ENCODE measurements at places on chromosomes 4 and X.

- DNase-seq: no peak
Measured at GRCh38 chrX:22063284-22063683, 31.2 kb downstream of the PHEX start.

GRCh38 chrX:30831082-30831481 is 58.0 kb downstream of the TAB3 start:
- peak; percentile 3 for DNase-seq

DNA sequence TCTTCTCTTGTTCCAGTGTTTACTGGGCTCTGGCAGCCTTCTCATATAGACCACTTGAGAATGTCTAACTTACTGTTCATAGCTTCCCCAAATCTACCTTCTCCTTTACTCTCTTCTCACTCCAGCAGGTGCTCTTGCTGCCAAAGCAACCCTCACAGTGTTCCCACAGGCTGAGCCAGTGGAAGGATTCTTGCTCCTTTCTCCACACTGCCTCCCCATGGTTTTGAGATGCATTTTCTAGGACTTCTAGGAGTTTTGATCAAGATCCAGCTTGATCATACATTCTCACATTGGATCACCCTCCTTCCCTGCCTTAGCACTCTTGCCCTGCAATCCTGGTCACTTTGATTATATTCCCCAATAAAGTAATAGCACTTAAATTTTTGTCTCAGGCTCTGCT is 230.8 kb downstream of the TMEM47 start:
- DNase-seq: no peak

DNA sequence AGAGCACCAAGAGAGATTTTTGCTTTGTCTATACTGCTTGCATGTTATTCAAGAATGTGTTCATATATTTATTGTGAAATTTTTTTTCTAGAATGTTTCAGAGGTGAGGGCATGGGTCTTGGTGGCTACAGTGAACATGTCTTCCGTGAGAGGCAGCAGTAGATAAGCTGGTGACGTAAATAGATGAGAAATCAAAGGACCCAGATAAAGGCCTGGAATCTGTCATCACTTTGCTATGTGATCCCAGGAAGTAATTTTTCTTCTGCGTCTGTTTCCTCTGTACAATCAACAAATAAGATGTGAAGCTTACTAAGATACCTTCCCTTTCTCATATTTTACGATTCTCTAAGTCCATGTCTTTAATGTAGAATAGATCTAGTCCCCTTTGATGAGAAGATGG is 129.1 kb downstream of the COL4A6 start:
- no peak for DNase-seq

- DNase-seq: no peak
Measured at GRCh38 chr4:121228848-121229247, 64.7 kb upstream of the TNIP3 start.

GRCh38 chrX:126770179-126770578 is 49.4 kb upstream of the PRR32 start:
- DNase-seq: no peak

DNA sequence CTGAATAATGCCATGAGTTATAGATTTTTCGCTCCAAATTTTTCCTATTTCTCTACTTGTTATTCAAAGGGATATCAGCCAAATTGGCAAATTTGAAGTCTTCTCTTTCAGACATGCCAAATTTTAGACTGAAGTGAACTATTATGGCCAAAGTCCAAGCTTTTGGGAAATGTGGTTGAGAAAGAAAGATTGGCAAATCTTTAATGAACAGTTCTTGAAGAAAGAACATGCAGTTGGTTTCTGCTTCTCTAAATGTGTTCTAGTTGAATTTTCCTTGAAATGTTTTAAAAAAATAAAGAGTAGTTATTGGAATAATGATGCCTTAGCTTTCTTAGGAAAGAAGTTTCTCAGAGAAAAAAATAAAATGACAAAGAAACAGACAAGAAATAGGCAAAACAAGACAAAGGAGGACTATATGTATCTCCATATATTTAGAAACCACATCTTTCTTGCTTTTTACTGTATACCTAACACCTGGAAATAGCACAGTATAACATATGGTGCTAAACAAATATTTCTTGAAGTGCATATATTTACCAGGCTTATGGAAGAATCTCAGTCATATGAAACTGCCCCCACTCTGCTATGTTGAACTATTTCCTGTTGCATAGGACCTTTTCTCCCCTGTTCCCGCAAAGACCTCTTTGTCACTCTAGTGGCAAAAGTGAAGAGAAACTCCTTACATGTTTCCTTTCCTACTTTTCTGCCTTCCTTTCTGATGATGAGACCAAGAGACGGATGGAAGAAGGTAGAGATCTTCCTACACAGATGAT is 250.0 kb downstream of the ARHGAP24 start:
- DNase-seq: no peak

GRCh38 chr4:101294597-101294996 is 52.7 kb downstream of the PPP3CA start:
- no peak for DNase-seq

DNA sequence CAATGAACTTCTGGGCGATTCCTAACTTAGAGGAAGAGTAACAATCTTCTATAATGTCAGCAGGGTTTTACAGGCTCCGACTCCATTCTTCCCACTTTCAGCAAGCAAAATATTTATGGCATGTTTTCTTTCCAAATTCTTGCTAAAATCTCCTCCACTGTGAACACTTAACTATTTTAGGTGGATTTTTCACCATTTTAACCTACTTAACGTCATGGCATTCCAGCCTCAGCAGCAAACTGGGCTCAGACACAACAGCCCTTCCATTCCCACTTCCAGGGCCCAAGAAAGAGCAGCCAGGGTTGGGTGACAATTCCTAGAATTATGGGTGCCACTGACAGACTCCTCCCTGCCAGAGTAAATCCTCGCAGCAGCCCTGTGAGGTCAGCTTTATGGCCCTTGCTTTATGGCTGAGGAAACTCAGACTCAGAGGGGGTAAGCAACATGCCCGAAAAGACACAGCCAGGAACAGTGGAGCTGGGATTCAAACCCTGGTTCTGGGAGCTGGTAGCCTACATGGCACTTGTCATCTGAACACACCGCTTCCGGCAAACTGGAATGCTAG is 112.8 kb upstream of the MAP3K15 start:
- no peak for DNase-seq

DNA sequence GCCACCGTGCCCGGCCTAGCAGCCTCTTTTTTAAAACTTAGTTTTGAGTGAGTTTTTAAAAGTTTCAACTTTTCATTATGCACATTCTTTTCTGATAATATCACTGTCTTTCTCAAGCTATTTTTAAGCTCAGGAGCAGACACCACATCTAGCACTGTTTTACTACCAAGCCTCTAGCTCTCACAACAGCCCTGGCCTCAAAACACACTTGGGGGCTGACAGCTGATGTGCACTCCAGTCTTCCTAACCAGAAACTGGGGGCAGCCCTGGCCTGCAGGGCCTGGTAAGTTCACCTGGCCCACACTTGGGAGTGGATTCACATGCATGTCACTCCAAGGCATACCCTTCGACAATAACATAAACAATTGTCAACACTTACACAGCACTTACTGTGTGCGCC is 34.0 kb downstream of the CENPU start:
- no peak for DNase-seq

- no peak for DNase-seq
Measured at GRCh38 chrX:12423346-12423745, 285.1 kb downstream of the FRMPD4 start.

GRCh38 chrX:8627796-8628195 is 104.1 kb downstream of the ANOS1 start:
- DNase-seq: no peak

DNA sequence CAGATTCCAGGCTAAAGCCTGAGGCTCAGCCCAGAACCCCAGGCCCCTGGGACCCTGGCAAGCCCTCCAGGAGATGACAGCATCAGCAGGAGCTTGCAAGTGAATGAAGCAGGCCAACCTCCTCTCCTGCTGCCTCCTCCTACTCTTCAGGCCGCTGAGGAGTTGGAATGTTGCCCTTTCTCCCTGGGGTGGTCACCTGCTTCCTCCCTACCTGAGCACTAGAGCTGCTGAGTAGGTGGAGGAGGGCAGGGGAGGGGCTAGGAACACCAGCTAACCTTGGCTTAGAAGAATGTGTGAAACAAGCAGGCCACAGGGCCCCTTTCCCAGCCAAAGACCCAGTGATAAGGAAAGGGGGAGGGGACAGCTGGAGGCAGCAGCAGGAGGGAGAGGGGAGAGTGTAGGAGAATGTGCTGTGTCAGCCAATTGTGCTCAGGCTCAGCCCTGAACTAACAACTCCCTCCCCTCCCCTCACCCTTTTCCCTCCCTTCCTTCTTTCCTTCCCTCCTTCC is 58.0 kb downstream of the PJA1 start:
- no peak for DNase-seq

DNA sequence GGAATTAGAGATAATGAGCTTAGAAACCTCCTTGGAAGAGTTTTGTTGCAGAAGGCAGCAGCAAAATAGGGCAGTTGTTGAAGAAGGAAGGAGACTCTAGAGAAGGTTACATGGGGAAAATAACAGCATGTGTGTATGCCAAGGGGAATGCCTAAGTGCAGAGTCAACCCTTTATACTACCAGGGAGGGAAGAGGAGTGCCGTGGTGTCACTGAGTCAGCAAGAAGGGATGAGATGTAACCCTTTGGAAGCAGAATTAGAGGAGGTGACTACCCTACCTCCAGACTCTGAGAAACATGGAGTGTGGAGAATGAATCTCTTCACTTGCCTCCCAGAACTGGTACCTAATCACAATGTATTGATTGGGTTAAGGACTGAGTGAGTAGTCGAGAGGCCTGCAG is 6.7 kb upstream of the GABRE start:
- DNase-seq: no peak

GRCh38 chrX:31433856-31434255 is 362.0 kb upstream of the FTHL17 start:
- no peak for DNase-seq

DNA sequence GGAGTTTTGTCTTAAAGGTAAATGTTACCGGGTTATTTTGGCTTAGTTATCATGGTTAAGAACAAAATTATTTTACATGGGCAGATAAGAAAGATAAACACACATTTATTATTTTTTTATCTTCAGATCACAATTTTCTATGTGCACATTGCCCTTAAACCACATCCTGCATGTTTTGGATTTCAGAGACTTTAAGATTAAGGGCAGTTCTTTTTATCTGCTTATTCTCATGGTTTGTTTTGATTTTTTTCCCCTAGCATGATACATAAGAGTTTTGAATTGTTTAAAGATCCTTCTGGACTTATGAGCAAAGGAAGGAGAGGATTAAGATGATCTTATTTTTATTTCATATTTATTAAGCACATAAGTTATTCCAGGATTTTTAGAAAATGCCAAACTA is 190.1 kb upstream of the BMP3 start:
- no peak for DNase-seq

GRCh38 chr4:152500275-152500674 is 35.6 kb downstream of the FBXW7 start:
- no peak for DNase-seq

DNA sequence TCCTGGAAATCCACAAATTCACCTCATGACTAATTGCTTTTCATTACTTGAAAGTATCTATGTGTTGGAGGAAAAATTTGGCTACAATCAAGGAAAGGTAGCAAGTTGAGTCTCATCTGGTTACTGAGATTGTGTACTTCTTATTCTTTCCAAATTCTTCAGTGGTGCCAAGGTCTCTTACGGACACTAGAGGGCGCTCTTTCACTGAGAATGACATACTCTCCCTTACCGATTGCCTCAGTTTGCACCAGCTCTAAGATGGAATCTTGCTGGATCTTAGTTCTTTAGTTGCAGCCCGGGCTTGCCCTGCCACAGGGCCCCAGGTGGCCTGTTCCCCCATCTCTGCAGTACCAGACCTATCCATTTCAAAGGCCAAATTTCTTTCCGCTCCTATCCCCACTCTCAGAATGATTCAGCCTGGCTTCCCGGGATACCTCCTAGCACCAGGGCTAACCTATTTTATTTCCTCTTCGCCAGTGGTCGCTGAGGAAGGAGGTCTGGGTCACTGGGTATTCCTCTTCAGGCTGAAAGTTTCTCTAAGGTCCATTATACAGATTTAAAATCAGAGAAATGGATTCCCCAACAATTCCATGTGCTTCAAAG is 24.6 kb upstream of the GPR50 start:
- DNase-seq: no peak

GRCh38 chrX:130176942-130177341 is 5.2 kb downstream of the RAB33A start:
- no peak for DNase-seq

GRCh38 chr4:105556206-105556605 is 3.8 kb downstream of the ARHGEF38 start:
- DNase-seq: no peak

GRCh38 chr4:7218686-7219085 is 26.3 kb downstream of the SORCS2 start:
- DNase-seq: no peak

- DNase-seq: no peak
Measured at GRCh38 chr4:15536552-15537499, 67.1 kb downstream of the CC2D2A start.

DNA sequence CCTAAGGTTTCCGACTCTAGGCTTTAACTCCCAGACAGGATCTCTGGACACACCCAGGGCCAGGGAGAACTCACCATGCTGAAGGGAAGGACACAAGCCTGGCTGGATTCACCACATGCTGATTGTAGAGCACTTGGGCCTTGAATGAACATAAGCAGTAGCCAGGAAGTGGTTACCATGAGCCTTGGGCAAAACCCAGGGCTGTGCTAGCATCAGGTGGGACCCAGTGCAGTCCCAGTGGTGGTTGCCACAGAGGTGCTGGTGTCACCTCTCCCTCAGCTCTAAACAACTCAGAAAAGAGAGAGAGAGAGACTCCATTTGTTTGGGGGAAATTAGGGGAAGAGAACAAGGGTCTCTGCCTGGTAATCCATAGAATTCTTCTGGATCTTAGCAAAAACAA is 77.0 kb downstream of the KLHL13 start:
- DNase-seq: no peak

- no peak for DNase-seq
Measured at GRCh38 chr4:146506272-146506671, 15.5 kb downstream of the SLC10A7 start.

GRCh38 chrX:386768-387575 is at the start of gene PPP2R3B:
Gene PPP2R3B, minus strand, starts transcription at chrX:386907. Its CDS starts 216 bp downstream, at chrX:386691.
- peak; percentile 99 for DNase-seq

GRCh38 chrX:152822383-152823086 is 8.0 kb downstream of the CETN2 start:
- no peak for DNase-seq

- DNase-seq: no peak
Measured at GRCh38 chr4:73068491-73069337, 802 bp downstream of the COX18 start.

GRCh38 chr4:104589264-104589868 is 94.7 kb upstream of the CXXC4 start:
- DNase-seq: no peak

Measured in activated T-helper 9 cell treated with anti-CD3 and anti-CD28 coated beads, Interleukin-2, amount 50 U/mL, for 16 hours (primary cell).